ENCODE measurements at places on chromosomes 3 and 15. TPM values are rescaled to one million over a fixed set of nuclear protein-coding genes. Genes with fewer than 3 reads are reported as not detected.

GRCh38 chr15:80403712-80404056 is 498 bp upstream of the ARNT2 start:
- DNase-seq: no peak
- H3K4me3 ChIP-seq: peak overlapping the region; percentile 37
- H3K27ac ChIP-seq: no peak overlapping the region
- H3K27me3 ChIP-seq: peaks cover 61% of the 10 kb centered on the region
- no peaks in the 10 kb centered on the region for H3K36me3 ChIP-seq

- H3K4me3 ChIP-seq: peak overlapping the region; percentile 50
- no peaks in the 10 kb centered on the region for H3K36me3 ChIP-seq
- H3K27ac ChIP-seq: no peak overlapping the region
Measured at GRCh38 chr15:72155003-72155621, 36.9 kb downstream of the SENP8 start.

DNA sequence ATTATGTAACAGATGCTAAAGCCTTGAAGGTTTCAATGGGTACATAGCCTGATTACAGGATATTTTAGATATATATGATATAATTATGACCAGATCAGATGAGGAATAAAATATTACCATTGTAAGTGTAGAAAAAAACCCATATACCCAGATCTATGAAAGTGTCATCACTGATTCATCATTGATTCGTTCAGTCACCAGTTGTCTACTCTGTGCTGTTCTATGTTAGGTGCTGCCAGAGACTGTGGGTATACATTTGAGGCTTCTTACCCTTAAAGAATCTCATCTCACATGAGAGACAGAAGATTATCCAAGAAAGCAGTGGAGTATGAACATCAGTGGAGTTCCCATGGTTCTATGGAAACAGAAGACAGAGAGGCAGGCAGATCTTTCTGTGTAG is 92.2 kb downstream of the MBNL1 start:
- no peaks in the 10 kb centered on the region for H3K4me1 ChIP-seq
- H3K4me3 ChIP-seq: no peak overlapping the region
- H3K27me3 ChIP-seq: no peaks in the 10 kb centered on the region
- no peak overlapping the region for H3K27ac ChIP-seq

DNA sequence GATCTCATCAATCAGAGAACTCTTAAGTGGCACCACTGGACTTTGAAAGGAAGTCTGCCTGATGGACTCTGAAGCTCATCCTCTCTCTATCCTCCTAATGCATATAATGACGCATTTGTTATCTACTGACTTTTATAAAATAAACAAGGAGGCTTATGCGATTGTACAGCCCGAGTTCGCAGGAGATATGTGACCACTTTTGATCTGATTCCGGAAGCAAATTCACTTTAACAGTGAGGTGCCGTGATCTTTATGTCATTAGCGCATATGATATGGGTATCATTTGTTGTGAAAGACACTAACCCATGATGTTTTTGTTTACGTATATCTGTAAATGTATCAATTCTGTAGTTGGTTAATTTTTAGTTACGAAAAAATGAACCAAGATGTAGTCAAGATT is 427 bp upstream of the RNF111 start:
- peak; percentile 4 for DNase-seq
- H3K4me3 ChIP-seq: peak overlapping the region; percentile 73
- peaks cover 11% of the 10 kb centered on the region for H3K4me1 ChIP-seq
- no peaks in the 10 kb centered on the region for H3K27me3 ChIP-seq
- peak overlapping the region; percentile 75 for H3K27ac ChIP-seq

- H3K4me3 ChIP-seq: no peak overlapping the region
- H3K36me3 ChIP-seq: no peaks in the 10 kb centered on the region
- DNase-seq: no peak
- H3K27ac ChIP-seq: no peak overlapping the region
- H3K27me3 ChIP-seq: no peaks in the 10 kb centered on the region
- H3K4me1 ChIP-seq: peaks cover 39% of the 10 kb centered on the region
Measured at GRCh38 chr3:141095546-141095937, 44.4 kb downstream of the SPSB4 start.

DNA sequence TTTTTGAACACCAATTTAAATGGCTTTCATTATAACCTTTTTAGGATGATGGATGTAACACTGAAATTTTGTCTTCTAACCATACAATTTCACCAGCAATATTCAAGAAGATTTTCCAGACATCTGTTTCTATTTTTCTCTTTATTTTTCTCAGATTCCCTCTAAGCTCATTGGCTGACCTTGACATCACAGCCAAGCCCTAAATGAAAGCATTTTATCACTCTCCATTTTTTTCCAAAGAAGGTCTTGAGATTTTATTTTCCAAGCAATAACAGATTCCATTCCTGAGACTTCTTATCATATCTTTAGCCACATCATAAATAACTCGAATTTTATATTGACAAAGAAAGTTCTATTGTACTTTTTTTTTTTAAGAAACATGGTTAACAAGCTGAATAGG is 392.6 kb upstream of the THBS1 start:
- no peaks in the 10 kb centered on the region for H3K36me3 ChIP-seq
- H3K27ac ChIP-seq: no peak overlapping the region
- DNase-seq: no peak

DNA sequence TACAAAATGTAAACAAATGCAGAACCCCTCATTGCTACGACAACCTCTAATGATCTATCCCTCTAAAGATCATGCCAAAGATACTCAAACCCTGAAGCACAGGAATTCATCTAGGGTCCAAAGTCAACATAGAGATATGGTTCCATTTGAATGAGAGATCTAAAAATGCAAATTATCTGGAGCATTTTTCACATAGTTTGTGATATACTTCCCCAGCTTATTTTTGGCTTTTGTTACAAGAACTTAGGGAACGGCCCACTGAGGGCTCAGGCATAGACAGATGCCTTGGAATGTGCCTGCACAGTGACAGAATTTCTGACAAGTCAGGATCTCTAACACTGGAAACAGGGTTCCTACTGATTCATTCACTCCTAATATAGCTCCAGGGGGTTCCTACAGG is 258.9 kb upstream of the THBS1 start:
- no peaks in the 10 kb centered on the region for H3K4me1 ChIP-seq
- H3K4me3 ChIP-seq: no peak overlapping the region
- no peaks in the 10 kb centered on the region for H3K36me3 ChIP-seq

DNA sequence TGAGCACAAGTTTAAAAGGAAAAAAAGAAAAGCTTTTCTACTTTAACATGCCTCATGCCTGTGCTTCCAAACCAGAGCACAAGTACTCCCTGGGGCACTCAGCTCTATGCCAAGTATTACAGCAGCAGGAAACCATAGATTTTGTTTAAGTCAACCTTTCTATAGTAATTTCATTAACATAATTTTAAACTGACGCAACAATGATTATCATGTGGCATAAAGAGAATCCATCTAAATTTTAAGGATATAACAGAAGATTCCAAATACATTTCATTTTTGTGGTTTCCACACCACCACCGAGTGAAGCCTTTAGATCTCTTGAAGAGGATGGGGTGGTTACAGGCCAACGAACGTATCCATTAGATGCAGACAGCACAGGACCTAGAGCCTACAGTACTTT is 112.1 kb downstream of the TNIK start:
- H3K4me1 ChIP-seq: peaks cover 33% of the 10 kb centered on the region
- H3K36me3 ChIP-seq: no peaks in the 10 kb centered on the region
- no peaks in the 10 kb centered on the region for H3K27me3 ChIP-seq
- DNase-seq: peak; percentile 86
- no peak overlapping the region for H3K4me3 ChIP-seq

DNA sequence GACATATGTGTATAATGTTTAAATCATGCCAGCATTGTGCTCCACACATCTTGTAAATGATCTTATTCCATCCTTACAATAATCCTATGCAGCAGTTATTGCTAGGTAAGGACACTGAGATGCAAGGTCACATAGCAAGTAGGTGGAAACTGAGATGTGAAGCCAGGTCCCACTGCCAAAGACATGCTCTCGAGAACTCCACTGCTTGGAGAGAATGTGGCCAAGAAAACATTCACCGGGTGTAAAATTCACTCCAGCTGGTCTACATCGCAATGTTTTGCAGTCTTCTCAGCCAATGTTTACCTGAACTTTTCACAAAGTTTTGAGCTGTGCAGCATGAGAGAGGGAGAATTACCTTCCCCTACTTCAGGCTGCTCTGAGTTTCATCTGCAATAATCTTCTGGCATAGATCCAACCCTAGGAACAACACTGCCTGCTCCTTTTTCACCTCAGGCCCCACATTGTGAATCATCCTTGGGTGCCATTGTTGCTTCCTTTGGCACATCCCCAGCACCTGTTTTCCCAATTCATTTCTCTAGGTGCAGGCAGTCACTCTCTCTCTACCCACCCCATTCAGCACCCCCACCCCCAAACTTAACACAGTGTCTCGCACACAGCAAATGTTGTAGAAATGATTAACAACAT is 53.5 kb upstream of the PRTG start:
- DNase-seq: no peak
- no peaks in the 10 kb centered on the region for H3K36me3 ChIP-seq
- H3K27ac ChIP-seq: no peak overlapping the region
- H3K27me3 ChIP-seq: no peaks in the 10 kb centered on the region

GRCh38 chr3:126784254-126784653 is 80.2 kb downstream of the CHCHD6 start:
- peaks cover 19% of the 10 kb centered on the region for H3K4me1 ChIP-seq
- no peak overlapping the region for H3K4me3 ChIP-seq
- H3K27me3 ChIP-seq: no peaks in the 10 kb centered on the region
- no peaks in the 10 kb centered on the region for H3K36me3 ChIP-seq

DNA sequence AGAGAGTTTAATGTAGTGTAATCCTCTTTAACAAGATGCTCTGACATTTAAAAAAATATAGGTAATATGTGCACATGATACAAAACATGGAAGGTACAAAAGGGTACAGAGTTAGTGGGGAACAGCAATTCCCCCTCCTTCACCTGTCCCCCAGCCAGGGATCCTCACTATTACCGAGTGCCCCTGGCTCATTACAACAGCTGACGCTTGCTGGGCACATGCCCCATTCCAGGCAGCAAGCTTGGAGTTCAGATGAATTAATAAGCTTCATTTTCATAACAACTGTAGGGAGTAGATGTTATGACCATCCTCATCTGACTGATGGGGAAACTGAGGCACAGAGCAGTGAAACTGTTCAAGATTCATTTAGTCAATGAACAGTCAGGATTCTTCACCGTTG is 41.2 kb downstream of the PCSK6 start:
- no peaks in the 10 kb centered on the region for H3K4me1 ChIP-seq
- H3K4me3 ChIP-seq: no peak overlapping the region
- no peaks in the 10 kb centered on the region for H3K27me3 ChIP-seq
- no peak for DNase-seq

DNA sequence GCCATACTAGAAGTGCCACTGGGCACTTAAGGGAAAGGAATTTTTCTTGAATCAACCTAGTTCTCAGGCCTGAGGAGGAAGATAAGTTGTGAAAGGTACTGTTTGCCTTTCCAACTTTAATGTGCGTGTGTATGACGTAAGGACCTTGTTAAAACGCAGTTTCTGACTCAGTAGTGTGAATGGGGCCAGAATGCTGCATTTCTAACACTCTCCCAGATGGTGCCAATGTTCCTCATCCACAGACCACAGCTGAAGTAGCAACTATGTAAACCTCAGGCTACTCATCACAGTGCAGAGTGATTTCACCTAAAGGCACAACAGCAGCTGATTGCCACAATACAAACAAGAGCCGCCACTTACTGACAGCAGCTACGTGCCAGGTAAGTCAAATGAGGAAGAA is 103.6 kb downstream of the OTOL1 start:
- H3K27me3 ChIP-seq: no peaks in the 10 kb centered on the region
- no peaks in the 10 kb centered on the region for H3K36me3 ChIP-seq
- no peak overlapping the region for H3K27ac ChIP-seq
- H3K4me1 ChIP-seq: no peaks in the 10 kb centered on the region
- no peak overlapping the region for H3K4me3 ChIP-seq

DNA sequence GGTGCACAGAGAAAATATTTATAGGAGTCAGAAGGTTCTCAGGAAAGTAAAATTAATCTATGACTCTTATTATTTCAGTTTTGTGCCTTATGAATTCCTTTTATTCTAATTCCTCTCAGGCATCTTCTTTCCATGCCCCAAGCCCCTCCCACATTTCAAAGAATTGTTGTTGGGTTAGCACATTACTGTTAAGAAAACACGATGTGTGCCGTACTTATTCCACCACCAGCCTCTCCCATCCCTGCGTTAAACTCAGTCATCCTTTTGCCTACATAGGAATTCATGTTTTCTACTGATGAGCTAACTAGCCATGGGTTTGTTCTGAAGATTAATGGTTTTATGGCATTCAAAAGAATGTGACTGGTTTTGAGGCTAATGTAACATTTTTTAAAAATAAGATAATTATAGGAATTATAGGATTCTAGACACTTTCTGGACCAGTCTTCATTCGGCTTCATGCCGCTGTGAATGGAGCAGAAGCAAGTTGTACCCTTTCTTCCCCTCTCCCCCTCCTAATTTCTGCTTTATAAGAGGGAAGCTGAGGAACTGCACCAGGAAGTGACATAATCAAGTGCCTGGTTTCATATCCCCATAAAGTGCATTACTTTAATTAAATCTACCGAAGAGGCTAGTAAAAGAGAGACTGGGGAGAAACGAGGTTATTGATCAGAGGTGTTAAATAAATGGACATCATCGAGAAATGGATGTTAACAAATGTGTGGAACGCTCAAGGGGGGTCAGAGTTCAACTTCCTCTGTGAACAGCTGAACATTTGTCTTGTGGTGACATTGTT is 12.3 kb upstream of the MB21D2 start:
- H3K27ac ChIP-seq: no peak overlapping the region
- peaks cover 9% of the 10 kb centered on the region for H3K4me1 ChIP-seq
- H3K36me3 ChIP-seq: no peaks in the 10 kb centered on the region
- no peaks in the 10 kb centered on the region for H3K27me3 ChIP-seq
- DNase-seq: no peak

- H3K36me3 ChIP-seq: no peaks in the 10 kb centered on the region
- DNase-seq: no peak
- no peaks in the 10 kb centered on the region for H3K27me3 ChIP-seq
- no peak overlapping the region for H3K27ac ChIP-seq
- H3K4me3 ChIP-seq: no peak overlapping the region
Measured at GRCh38 chr3:65348398-65348995, 660.7 kb upstream of the ADAMTS9 start.

- H3K4me1 ChIP-seq: peaks cover 14% of the 10 kb centered on the region
- H3K27me3 ChIP-seq: no peaks in the 10 kb centered on the region
- no peak overlapping the region for H3K27ac ChIP-seq
Measured at GRCh38 chr15:56495053-56495452, 30.1 kb upstream of the MNS1 start.

DNA sequence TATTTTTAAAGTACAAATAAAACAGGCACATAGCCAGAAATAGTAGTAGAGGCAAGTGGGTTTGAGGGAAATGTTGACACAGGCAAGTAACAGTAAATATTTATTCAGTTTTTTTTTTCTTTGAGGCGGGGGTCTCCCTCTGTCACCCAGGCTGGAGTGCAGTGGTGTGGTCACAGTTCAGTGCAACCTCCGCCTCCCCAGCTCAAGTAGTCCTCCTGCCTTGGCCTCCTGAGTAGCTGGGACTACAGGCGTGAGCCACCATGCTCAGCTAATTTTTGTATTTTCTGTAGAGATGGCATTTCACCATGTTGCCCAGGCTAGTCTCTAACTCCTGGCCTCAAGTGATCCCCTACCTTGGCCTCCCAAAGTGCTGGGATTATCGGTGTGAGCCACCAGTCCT is 43.5 kb downstream of the PHLDB2 start:
- no peaks in the 10 kb centered on the region for H3K27me3 ChIP-seq
- no peak for DNase-seq
- H3K36me3 ChIP-seq: no peaks in the 10 kb centered on the region
- H3K4me1 ChIP-seq: peaks cover 12% of the 10 kb centered on the region

- no peaks in the 10 kb centered on the region for H3K4me1 ChIP-seq
- H3K27me3 ChIP-seq: peaks cover 11% of the 10 kb centered on the region
- H3K4me3 ChIP-seq: no peak overlapping the region
Measured at GRCh38 chr3:17964108-17964507, 221.7 kb upstream of the TBC1D5 start.

HHLA2 gene
- total RNA-seq: not detected

C2CD4A gene
- total RNA-seq: 0.34 TPM

CFAP100 gene
- total RNA-seq: not detected

CCR8 gene
- not detected for total RNA-seq

TRH gene
- not detected for total RNA-seq

Data from A673 (cell line).